ENCODE measurements at places on chromosomes 12 and 14.

DNA sequence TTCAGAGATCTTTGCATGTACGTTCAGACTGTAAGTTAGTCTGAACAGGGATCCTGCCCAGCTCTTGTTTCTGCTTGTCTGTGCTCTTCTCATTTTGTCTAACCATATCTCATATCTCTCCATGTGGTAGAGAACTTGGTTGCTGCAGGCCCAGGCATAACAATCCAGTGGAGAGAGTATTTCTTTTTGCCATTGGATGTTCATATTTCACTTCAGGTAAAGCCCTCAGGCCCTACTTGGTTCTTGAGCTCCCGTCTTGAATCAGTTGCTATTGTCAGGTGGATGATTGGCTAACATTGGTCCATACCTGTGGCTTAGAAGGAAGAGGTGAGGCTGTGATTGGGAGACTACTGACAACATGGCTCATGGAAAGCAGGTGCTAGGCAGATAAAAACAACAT is 357.7 kb upstream of the FLRT2 start:
- no peak for ATAC-seq

- ATAC-seq = no peak
These were observed 2.6 kb downstream of the ACSS3 start for GRCh38 chr12:81080431-81080983.

GRCh38 chr12:2552000-2552756 is 242.6 kb upstream of the FKBP4 start:
- ATAC-seq = no peak

GRCh38 chr14:61350427-61351270 is 29.3 kb downstream of the PRKCH start:
- ATAC-seq = no peak

- no peak for ATAC-seq
These were observed 1382.1 kb downstream of the AACS start for GRCh38 chr12:126447346-126447745.

DNA sequence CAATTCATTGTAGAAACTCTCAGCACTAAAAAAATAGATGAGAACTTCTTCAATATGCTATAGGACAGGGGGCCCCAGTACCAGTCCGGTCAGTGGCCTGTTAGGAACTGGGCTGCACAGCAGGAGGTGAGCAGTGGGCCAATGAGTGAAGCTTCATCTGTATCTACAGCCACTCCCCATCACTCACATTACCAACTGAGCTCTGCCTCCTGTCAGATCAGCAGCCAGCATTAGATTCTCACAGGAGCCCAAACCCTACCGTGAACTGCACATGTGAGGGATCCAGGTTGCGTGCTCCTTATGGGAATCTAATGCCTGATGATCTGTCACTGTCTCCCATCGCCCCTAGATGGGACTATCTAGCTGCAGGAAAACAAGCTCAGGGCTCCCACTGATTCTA is 15.7 kb upstream of the ANO2 start:
- ATAC-seq = no peak

DNA sequence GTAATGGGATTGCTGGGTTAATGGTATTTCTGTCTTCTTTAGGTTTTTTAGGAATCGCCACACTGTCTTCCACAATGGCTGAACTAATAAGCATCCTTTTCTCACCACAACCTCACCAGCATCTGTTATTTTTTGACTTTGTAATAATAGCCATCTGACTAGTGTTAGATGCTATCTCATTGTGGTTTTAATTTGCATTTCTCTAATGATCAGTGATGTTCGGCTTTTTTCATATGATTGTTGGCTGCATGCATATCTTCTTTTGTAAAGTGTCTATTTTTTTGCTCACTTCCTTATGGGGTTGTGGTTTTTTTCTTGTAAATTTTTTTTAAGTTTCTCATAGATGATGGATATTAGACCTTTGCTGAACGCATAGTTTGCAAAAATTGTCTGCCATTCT is 377.9 kb downstream of the GALC start:
- no peak for ATAC-seq

DNA sequence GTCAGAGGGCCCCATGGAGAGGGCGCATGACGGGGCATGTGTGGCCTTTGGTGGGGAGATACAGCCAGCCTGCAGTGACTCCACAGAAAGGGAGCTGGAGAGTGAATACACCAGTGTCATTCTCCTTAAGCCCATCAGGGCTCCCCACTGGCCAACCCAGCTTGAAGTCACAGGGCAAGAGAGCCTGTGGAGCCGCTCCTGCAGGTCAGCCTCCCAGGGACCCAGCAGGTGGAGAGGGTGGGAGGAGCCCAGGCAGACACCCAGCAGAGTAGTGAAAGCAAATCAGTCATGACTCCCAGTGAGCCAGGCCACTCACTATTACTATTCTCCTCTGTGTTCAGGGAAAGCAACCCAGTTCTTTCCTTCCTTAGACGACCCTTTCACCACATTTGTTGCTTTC is 110.0 kb upstream of the CPM start:
- ATAC-seq = no peak

DNA sequence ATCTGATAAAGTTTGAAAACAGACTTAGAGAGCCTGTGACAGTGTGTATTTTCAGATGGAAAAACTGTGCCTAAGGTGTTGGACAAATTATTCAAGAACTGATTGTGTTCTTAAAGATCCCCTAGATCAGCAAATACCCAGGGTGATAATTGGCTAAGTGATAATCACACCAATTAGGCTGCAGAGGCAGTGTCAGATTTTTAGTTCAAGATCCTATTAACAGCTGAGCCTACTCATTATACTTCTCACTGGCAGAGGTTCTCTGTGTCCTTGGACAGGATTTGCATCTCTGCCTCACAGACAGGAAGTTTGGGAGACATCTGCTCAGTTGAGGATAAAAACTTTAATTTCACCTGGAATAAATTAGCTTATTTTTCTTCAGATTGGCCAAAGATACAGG is 4.3 kb upstream of the FGD4 start:
- no peak for ATAC-seq

DNA sequence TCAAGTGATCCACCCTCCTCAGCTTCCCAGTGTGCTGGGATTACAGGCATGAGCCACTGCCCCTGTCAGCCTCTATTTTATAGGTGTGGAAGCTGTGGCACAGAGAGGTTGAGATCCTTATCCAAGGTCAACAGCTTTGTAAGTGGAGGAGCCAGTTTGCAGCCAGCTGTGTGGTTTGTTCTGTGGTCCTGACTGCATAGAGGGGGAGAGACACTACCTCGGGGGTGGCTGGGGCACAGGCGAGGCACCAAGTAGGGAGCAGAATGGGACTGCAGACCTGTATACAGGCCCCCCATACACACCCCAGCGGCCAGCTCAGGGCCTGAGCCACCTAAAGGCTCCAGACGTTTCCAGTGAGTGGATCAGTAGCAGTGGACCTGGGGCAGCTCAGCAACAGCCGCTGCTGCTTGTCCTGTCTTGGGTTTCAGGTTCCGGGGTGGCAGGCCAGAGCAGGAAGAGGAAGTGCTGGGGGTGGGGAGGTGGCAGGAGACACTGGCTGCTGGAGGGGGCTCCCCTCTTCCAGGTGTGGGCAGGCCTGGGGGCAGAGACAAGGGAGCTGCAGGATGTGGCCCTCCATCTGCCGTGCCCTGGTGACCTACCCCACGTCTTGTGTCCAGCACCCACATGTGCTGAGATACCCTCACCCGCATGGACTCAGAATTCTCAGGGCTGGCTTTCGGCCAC is 11.0 kb downstream of the ORAI1 start:
- no peak for ATAC-seq

DNA sequence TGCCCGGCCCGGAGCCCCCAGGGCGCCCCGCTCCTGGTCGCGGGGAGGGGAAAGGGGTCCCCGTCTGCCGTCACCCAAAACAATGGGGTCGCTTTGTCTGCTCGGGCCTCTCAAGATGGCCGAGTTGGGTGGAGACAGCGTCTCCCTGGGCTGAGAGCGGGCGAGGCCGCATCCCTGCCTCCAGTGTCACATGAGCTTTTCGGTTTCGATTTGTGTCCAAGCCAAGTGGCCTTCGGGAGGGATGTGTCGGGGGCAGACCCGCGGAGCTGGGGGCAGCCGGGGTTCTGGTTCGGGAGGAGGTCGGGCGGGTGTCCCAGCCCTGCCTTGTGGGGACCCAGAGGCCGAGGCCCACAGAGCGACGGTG is 790 bp downstream of the DYNC1H1 start:
- peak; percentile 37 for ATAC-seq

GRCh38 chr14:92500491-92500941 is 13.1 kb upstream of the RIN3 start:
- ATAC-seq = no peak

DNA sequence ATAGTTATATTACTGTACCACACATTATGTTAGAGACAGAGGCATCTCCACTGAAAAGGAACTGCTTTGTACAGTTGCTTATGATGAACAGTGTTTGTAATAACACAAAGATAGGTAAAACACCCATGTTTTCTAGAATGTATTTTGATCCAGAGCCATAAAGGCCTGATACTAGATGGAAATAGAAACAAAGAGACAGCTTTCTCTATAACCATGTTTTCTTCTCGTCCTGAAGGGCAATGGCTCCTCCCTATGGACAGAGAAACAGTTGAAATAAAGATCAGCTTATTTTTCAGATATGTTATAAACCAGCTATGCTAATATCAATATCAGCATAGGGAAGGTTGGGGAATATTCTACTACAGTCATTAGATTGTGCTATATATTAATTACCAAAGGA is 109.2 kb downstream of the ATXN7L3B start:
- ATAC-seq = no peak

- no peak for ATAC-seq
These were observed 16.3 kb upstream of the EGLN3 start for GRCh38 chr14:33967138-33967537.

DNA sequence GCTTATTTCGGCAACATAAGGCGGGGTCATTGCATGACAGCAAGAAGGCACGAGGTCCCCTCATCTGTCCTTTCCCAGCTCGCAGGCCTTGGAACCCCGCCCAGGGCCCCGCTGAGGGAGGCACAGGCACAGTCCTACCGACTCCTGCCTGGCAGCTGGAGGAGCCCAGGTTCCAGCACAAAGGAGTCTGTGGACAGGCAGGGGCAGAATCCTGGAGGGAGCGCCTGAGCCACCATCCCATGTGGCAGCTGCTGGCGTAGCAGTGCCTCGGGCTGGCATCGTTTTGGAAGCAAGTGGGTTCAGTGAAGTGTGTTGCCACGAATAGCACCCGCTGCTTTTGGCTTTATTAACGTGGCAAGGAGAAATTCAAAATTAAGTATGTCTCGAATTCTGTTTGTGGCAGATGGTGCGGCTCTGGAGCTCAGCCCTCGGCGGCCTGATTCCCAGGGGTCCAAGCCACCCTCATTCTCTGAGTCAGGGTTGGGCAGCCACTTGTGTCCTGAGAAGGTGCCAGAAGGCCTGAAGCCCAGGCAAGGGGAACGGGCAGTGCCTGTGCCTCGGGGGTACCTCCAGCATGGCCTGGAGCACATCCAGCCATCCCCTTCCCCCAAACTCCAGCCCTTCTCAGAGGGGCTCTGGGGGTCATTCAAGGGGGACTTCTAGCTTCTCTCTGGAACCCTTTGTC is 35.9 kb downstream of the SLC8B1 start:
- peak; percentile 1 for ATAC-seq

- no peak for ATAC-seq
These were observed 845 bp downstream of the L3HYPDH start for GRCh38 chr14:59483363-59483762.

DNA sequence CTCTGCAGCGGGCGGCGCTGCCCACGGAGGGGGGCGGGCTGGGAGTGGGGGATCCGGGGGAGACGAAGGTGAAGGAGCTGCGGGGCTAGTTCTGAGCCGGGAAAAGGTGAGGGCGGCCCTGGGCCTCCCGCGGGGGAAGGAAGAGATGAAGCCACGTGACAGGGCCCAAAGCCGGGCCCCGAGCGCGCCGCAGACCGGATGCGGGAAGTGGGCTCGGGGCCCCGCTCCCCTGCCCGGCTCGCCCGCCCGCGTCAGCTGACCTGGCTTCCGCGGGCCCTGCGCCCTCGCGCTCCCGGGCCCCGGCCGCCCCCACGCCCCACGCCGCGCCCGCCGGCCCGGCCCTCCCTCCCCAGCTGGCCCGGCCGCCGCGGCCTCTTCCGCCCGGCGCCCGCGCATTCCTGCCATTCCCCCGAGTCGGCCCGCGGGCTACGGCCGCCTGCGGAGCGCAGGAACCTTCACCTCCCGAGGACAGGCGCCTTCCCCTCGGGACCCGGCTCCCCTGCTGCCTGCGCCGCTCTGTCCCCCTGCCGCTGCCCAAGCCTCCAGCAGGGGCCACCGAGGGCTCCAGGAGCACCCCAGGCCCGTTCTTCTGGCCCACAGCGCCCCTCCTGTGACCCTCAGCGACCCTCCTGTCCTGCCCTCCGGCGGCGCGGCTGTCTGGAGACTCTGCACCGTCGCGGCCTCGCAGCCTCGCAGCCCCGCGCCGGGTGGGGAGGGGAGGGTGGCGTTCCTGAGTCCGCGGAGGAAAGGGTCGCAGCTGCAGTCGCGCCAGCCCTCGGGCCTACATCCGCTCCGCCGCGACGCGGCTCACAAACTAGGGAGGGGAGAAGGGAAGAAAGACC is 20.4 kb downstream of the NINJ2 start:
- peak; percentile 84 for ATAC-seq

DNA sequence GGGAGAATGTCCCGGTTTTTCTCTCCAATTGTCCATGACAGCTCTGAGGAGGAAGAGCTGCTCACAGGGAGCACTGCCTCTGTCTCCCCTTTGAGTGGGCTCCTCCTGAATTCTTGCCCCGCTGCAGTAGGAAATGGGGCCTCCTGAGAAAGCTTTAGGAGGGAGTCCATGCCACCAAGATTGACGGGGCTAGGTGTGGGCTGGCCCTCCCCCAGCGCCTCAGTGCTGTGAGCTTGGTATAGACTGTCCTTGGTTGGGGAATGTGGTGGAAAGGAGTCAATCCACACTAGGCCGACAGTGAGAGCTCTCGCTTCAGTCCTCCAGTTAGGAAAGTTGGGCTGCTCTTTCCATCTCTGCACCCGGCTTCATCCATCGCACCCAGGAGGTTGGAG is 23.4 kb upstream of the CTDSP2 start:
- no peak for ATAC-seq

- ATAC-seq = no peak
These were observed 375.9 kb downstream of the TMEM121 start for GRCh38 chr14:105902131-105902898.

- no peak for ATAC-seq
These were observed 7.7 kb downstream of the PHETA1 start for GRCh38 chr12:111361073-111361716.

DNA sequence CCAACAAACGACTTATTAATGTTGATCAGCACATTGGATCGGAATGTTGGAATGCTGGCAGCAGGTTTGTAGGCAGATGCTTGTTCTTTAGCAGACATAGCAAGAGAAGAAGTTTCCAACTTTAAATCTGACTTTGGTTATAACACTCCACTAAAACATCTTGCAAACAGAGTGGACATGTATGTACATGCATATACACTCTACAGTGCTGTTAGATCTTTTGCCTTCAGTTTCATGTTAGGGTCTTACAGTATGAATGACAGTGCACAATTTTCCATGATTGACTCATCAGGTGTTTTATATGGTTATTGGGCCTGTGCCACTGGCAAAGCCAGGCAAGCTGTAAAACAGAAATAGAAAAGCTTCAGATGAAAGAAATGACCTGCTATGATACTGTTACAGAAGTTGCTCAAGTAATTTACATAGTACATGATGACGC is 14.3 kb upstream of the DHRS7 start:
- ATAC-seq = peak; percentile 64

DNA sequence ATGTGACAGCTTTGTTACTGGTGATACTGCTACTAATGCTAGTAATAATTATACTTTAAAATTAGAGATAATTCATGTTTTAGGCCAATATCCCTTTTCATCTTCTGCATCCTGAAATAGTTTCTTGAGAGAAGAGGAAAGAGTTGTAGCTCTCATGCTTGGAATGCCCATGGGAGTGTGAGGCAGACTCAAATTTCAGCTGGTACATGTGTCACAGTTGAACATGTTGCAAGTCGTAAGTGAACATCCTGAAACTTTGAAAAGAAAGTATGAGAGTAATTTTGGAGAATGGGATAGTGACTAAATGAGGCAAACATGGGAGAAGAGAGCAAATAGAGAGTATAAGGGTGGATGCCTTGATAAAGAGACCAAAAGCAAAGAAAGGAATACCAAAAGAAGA is 168.0 kb downstream of the TMTC3 start:
- peak; percentile 41 for ATAC-seq

Measured in gastroesophageal sphincter (tissue), 4 donors.